Stimulated activated CD8-positive, alpha-beta memory T cell treated with anti-CD3 and anti-CD28 coated beads, Interleukin-7, amount 100 ng/mL, for 1 hour (primary cell): ENCODE measurements at places on chromosomes 3 and 15.

DNA sequence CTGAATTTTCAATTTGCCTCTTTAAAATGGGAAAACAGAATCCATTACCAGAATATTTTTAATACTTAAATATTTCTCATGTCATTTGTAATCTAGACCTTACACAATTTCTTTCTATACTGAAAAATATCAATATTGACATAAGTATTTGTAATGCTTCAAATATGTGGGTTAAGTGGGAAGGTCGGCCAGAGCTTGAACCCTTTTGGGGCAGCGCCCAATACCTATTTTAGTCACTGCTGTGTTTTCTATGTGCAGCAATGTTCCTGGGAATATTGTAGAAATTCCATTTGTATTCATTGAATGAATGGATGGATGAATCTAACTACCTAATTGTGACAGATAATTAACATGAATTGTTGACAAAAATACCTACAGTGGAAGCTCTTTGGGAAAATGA is 459.7 kb upstream of the ZNF717 start:
- no peak for DNase-seq

GRCh38 chr3:98440283-98440682 is 22.7 kb upstream of the OR5K1 start:
- no peak for DNase-seq

DNA sequence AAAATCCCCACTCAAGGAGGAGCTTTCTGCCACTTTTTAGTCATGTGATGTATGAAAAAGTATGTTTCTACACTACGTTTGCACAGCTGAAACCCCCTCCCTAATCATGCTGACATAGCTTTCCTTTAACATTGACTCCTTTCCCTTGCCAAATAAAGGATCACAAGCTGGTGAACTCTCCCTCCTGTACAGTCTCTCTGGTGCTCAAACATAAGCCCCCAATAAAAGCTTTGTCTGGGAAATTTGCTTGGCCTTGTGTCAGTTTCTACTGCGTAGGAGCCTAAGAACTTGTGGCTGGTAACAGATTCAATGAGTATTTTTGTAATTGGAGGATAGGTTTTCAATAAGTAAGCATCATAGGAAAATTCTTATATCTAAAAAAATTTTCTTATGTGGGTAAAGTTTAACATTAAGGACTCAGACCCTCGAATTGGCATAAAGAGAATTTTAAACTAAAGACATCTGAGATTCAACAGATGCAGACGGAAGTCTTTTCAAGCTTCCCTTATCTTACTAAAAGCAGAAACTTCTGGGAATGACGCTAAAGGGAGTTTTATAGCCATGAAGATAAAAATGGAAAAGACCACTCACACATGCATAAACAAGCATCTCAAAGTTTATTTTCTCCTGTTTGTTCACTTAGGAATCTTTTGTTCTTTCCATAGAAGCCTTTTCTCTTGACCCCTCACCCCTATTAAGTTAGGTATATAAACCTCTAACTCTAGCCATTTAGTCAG is 44.1 kb upstream of the P2RY1 start:
- no peak for DNase-seq

- no peak for DNase-seq
Measured at GRCh38 chr3:50630877-50631276, 13.9 kb downstream of the MAPKAPK3 start.

DNA sequence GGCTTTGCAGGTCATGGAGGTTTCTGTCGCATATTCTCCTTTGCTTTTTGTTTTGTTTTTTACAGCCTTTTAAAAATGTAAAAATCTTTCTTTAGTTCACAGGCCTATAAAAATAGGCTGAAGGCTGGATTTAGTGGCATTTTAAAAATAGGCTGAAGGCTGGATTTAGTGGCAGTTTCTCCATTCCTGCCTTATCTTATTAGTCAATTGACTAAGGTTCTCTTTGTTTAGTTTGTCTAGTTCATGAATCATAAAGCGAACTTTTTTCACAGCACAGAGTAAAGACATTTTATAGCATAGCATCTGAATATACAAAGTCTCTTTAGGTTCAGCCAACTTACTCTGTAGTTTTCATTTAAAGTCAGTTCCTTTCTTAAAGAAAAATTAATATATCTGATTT is 31.4 kb downstream of the AP4E1 start:
- DNase-seq = no peak

DNA sequence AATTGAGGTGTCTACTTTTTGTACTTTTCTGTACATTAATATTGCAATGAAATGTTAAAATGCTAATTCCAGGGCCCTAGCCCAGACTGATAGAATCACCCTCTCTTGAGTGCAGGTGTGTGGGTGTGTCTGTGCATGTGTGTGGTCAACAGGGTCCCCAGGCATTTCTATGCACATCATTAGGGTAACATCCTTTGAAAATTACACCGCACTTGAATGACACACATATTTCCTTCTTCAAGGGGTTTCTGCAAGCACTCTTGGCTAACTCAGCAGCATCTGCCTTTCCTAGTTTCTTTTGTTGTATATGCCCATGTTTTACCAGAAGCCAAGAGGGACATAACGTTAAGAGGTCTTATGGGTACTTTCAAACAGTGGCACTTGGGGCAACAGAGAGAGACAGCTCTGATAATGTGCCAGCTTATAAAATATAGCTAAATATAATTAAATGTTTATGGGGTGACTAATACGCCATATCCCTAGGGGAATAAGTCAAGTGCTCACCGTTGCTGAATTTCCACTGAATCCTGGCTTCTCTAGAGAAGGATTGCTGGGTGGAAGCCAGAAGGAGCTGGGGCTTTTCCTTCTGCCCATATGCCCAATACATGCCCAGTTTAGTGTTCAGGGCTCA is 54.5 kb upstream of the LRIG1 start:
- DNase-seq = no peak

- DNase-seq = no peak
Measured at GRCh38 chr3:177561769-177562392, 364.6 kb upstream of the TBL1XR1 start.

- no peak for DNase-seq
Measured at GRCh38 chr3:168342946-168343850, 247.5 kb upstream of the GOLIM4 start.

- peak; percentile 30 for DNase-seq
Measured at GRCh38 chr3:25663869-25664811, 567 bp downstream of the TOP2B start.

DNA sequence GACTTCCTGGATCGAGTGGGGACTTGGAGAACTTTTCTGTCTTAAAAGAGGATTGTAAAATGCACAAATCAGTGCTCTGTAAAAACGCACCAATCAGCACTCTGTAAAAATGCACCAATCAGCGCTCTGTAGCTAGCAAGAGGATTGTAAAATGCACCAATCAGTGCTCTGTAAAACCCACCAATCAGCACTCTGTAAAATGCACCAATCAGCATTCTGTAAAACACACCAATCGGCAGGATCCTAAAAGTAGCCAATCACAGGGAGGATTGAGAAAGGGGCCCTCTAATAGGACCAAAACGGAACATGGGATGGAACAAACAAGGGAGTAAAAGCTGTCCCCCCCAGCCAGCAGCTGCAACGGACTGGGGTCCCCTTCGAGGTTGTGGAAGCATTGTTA is 587.4 kb upstream of the ALCAM start:
- DNase-seq = no peak

- no peak for DNase-seq
Measured at GRCh38 chr15:98503970-98504369, 144.4 kb upstream of the IGF1R start.

DNA sequence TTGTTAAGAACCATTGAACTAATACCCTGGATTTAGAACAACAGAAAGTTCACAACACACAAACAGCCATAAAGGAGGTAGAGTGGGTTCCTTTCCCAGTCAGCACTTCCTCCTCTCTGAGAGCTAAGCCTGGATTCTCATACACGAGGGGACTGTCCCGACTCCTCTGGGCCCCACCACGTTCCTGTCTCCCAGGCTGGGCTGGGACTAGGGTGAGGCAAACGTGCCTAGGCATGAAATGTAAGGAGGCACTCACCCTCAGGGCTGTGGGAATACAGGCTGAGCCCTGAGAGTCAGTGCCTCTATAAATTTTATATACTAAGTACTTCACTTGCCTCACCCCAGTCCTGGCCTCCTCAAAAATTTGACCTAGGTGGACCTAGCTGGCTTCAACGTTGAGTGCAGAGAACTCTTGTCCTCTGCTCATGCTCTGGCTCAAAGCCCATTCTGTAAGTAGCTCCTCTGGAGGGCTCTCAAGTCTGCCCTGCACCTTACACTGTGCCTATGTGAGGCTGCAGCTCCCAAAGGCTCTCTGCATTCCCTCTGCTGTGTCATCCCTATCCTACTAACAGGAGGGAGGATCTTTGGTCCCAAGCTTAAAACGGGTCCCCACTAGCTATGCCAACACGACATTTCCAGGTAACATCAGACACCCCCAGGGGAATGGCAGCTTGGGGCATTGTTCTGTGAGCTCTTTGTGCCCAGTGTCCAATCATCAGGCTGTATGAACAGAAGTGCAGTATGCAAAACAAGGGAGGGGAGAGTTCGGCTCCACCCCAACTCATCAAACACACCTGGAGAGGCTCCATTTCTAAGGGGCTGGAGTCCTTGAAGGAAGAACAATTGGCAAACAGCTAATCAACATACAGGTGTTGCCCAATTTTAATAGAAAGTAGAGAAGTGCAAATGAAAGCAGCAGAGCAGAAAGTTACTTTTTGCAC is 233.2 kb downstream of the RPLP1 start:
- DNase-seq = no peak
